ENCODE measurements at places on chromosomes 11 and 22.
A peak's percentile ranks its signal among the peaks of the same experiment; 100 is the strongest.

DNA sequence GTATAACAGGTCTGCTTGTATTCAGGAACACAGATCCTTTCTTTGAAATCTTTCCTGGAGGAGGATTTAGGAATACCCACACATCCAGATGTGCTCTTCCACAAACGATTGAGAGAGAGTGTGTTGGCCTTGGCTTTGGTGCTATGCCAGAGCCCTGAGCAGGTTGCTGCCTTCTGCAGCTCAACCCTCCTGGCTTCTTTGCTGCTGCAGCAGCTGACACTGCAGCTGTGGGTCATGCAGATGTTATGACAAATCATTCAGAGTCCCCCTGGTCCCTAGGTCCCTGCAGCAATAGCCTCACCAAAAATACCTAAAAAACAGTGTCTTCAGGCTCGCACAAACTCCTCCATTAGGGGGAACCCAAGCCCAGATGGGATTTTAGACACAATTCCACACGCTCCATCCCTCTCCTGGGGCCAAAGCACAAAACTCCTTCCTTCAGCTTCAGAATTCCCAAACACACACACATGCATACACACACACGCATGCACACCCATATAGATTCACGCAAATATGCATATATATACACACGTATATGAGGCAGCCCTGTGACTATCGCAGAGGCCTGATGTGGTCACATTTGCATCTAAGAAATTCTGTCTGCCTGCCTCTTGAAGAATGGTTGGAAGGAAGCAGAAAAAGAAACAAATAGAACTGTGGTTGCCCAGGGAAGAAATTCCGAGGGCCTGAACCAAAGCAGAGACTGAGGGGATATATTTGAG lies 35.4 kb downstream of the SLN start:
- DNase-seq = no peak

DNA sequence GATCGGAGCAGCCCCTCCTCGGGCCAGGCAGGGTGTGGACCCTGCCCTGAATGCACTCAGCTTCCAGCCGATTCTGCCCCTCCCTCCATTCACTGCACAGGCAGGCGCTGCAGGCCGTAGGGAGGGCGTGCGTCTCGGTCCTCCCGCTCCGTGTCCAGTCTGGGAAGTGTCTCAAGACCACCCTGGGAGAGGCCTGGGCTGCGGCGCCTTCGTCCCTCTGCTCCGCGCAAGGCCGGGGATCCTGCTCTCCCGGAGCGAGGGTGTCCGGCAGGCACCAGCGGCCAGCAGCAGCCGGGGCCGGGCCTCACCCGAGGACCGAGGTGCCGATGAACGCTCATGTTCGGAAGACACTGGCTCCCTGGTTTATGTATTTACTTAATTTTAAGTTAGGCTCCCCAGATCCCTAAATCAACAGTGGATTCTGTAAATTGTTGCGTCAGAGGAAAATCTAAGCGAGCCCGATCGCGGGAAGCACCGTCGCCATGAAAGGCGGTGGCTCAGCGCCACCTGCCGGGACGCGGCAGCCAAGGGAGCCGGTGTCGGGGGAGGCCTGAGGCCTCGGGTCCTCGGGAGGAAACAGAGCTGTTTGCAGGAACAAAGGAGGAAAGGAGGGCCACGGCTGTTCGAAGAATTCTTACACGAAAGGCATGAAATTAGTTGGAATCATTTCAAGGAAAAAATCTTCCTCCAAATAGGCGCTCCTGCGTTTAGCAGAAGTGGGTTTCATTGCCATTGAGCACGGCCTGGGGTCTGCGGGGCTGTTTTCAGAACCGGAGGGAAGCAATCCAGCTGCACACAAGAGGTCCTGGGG lies 195.3 kb downstream of the BRD1 start:
- peak; percentile 76 for DNase-seq

- DNase-seq = no peak
Observed at GRCh38 chr11:126500981-126501380, 145.5 kb downstream of the ST3GAL4 start.

- DNase-seq = no peak
Observed at GRCh38 chr11:9905501-9905951, 241.6 kb downstream of the SWAP70 start.

DNA sequence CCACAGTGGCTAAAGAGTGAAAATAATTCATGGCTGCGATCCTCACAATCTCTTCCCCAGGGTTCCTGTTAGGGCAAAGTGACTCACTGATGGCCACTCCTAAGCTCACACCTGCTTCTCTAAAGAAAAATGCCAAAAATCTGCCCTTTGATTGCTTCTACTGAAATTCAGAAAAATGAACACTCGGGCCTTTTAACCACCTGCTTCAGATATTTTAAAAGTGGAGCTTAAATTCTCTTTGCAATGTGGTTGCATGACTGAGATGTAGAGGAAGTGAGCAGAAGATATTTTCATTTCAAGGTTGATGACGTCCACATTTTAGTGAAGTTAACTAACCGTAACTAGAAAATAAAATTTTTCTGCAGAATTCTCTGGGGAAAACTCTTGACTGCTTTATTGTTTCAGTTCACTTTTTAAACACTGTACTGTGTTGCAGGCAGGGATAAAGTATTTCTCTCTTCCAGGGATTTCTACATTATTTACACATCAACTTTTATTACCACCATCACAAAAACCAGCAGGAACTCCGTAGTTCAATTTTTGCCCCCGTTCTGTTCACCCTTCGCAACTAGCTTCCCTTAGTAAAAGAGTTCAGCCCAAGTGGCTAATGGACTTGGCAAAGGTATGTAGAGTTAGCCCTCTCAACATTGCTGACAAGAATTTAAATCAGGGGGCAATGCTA lies 8.5 kb downstream of the RAB30 start:
- peak; percentile 36 for DNase-seq

- DNase-seq = no peak
Observed at GRCh38 chr11:1297576-1298473, 11.6 kb downstream of the TOLLIP start.

- no peak for DNase-seq
Observed at GRCh38 chr11:10381736-10382135, 73.3 kb upstream of the AMPD3 start.

GRCh38 chr22:20747223-20747622 lies 26.7 kb upstream of the SERPIND1 start:
- DNase-seq = no peak

GRCh38 chr11:20020716-20021115 lies 139.6 kb downstream of the DBX1 start:
- no peak for DNase-seq

GRCh38 chr11:99371257-99371656 lies 350.5 kb downstream of the CNTN5 start:
- DNase-seq = no peak

GRCh38 chr11:93512073-93512475 lies 31.1 kb downstream of the SMCO4 start:
- DNase-seq = no peak

GRCh38 chr22:49976439-49977175 lies 16.0 kb downstream of the PIM3 start:
- peak; percentile 38 for DNase-seq

Measured in NB4 (cell line).